NCI-H1930 (cell line): ENCODE measurements at places on chromosomes 1 and 21.

- no peak for DNase-seq
Observed at GRCh38 chr1:163673759-163674151, 352.0 kb downstream of the NUF2 start.

- no peak for DNase-seq
Observed at GRCh38 chr1:210899676-210900075, 234.3 kb downstream of the KCNH1 start.

DNA sequence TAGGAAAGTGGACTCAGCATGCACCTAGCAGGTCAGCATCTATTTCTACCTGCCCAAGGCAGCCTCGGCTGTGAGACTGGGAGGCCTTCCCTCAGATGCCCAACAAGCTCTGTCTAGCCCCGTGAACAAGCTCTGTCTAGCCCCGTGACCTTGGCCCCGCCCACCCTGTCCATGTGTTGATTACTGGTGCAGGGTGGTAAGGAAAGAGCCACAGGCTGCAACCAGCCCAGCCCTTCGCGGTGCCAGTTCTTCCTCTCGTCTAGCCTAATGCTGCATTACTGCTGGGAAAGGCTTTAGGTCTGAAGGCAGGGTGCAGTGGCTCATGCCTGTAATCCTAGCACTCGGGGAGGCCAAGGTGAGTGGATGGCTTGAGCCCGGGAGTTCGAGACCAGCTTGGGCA lies 2.2 kb downstream of the GPR153 start:
- DNase-seq = no peak

- no peak for DNase-seq
Observed at GRCh38 chr1:229372251-229372650, 29.4 kb upstream of the CCSAP start.

GRCh38 chr1:180112091-180112490 lies 42.6 kb upstream of the QSOX1 start:
- no peak for DNase-seq

GRCh38 chr1:98906809-98907208 lies 97.9 kb downstream of the PLPPR5 start:
- no peak for DNase-seq

- DNase-seq = no peak
Observed at GRCh38 chr1:3369446-3370076, 84.9 kb upstream of the ARHGEF16 start.

- no peak for DNase-seq
Observed at GRCh38 chr1:42639116-42639515, 19.1 kb upstream of the PPIH start.

DNA sequence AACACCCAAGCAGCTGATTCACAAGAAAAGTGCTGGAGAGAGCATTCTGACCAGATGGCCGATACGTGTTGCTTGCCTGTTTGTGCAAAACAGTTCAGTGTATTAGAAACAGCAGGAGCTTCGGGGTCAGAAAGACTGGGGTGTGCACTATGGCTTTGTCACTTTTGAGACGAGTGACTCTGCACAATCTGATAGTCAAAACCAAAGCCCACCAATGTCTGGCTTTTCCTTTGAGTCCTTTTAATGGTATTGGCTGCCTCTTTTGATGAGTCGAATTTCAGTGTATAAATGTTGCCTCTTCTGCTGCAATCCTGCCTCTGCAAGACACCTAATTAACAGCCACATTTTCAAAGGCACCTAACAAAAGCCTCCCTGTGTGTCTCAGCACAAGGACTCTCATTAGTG lies 444.6 kb downstream of the AJAP1 start:
- DNase-seq = peak; percentile 39

- DNase-seq = no peak
Observed at GRCh38 chr1:145891143-145891542, 5.5 kb upstream of the ANKRD35 start.

GRCh38 chr1:98556521-98557158 lies 104.9 kb upstream of the SNX7 start:
- peak; percentile 1 for DNase-seq

DNA sequence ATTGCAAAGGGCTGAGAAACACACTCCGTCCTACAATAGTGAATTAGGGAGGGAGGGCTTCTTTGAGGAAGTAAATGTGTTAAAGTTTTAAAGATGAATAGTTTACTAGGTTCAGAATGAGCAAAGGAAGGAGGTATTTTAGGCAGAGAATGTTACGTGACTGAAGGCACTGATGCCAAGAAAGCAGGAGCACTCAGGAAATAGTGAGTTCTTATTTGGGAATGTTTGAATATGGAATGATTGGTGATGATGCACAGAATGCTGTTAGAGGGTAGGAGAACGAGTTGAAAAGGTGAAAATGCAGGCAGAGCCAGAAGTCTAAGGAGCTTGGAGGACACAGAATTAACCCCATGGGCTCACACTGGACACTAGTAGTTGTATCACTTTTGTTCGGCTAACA lies 108.0 kb downstream of the NRIP1 start:
- DNase-seq = no peak

- DNase-seq = no peak
Observed at GRCh38 chr1:53340660-53341520, 13.0 kb upstream of the LRP8 start.

DNA sequence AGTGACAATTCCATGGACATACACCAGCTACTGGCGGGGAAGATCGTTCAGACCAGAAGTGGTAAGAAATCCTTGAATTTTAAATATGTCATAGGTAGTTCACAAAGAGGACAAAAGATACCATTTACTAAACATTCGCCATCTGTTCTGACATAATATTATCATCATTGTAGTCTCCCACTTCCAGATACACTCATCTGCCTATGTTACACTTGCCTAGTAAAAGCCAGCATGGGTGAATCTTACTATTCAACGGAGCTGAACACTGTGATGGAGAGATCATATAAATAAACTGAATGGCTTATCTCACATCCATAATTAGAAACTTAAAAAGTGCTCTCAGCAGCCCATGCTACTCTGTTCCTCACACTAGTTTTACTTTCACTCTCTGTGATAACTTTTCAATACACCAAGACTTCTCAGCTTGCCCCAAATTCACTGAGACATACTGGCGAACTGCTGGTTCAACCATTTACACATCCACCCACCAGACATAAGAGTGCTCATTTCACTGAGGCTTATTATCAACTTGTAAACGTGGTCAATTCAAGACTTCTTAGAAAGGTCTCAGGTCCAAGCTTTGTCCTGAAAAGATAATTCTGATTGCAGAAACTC lies 463 bp upstream of the PRRC2C start:
- no peak for DNase-seq

- no peak for DNase-seq
Observed at GRCh38 chr1:9841460-9841859, 17.7 kb upstream of the CLSTN1 start.

DNA sequence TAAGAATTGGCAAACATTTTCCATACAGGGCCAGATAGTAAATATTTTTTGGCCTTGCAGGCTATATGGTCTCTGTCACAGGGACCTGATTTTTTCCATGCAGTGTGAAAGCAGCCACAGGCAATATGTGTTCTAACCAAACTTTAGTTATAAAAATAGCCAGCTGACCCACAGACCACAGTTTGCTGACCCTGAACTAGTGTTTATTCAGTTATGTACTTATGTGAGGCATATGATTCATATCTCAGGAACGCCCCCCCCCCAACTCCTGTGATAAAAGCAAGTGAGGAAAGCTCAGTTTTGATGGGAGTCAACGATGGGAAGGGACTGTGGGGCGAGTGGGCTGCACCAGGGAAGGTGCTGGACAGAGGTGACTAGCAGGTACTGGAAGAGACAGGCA lies 80.1 kb downstream of the HMGB4 start:
- no peak for DNase-seq

DNA sequence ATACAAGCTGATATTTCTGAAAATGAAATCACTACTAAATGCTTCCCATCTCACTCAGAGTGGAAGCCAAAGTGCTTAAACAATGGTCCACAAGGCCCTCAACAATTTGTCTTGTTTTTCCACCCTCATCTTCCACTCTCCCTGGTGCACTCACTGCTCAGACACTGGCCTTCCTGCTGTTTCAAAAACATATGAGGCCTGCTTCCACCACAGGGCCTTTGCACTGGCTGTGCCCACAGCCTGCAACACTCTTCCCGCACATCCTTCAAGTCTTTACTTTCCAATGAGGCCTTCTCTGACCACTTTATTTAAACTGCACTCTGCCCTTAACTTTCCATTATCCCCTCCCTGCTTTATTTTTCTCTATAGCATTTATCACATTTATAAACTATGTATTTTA lies 53.8 kb downstream of the SYNJ1 start:
- no peak for DNase-seq

GRCh38 chr1:231847612-231848397 lies 221.2 kb downstream of the DISC1 start:
- DNase-seq = no peak

- DNase-seq = no peak
Observed at GRCh38 chr21:15676935-15677334, 52.8 kb upstream of the USP25 start.

- peak; percentile 68 for DNase-seq
Observed at GRCh38 chr1:203273206-203273868, 32.0 kb upstream of the BTG2 start.

GRCh38 chr1:153538315-153538821 lies 2.4 kb downstream of the S100A5 start:
- no peak for DNase-seq

DNA sequence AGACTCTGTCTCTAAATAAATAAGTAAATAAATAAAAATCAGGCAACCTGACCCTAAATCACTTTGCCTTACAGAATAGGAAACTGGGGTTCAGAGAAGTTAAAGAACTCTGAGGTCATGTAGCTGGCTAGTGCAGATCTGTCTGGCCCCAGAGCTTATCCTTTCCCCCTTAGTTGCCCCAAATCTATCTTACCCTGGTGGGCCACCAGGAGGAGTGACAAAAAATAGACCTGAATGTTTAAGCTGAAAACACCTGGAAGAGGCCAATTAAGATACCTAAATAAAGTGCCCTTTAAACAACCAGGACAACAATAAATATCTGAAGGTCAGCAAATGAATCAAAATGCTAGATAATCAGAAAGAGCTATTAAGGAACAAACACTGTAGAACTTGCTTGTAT lies 59.7 kb downstream of the TEX35 start:
- no peak for DNase-seq

GRCh38 chr1:114100148-114100547 lies 53.5 kb downstream of the SYT6 start:
- no peak for DNase-seq

- no peak for DNase-seq
Observed at GRCh38 chr1:150621497-150622302, 7.7 kb downstream of the ENSA start.

DNA sequence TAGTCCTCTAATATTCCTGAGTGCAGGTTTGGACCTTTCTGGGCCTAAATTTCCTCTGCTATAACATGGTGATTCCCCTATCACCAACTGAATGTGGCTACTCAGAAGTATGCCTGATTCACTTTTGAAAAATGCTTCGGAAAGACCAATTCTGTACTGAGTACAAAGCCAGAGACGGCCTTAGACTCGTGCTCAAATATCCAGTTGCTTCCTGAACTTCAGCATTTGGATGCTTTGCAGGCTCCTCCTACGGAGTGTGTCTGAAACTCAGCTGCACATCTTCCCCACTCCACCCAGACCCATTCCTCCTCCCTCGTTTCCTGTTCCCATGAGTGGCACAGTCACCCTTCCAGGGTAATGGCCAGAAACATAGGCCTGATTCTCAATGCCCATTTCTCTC lies 98.4 kb upstream of the GADD45A start:
- no peak for DNase-seq

DNA sequence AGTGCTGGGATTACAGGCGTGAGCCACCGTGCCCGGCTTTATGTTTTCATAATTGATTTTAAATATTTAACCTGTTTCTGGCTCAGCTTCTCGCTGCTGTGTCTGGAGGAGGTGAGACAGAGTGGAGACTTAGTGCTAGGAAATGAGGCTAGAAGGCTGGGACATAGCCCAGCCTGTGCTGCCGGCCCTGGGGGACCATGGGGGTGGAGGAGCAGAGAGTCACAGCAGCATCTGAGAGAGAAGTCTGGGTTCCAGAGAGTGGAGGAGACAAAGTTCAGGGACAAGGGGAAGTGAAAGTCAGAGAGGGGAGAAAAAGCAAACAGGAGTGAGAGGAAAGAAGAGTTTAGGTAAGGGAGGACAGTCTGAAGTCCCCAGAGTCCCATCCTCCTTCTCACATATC lies 71.9 kb downstream of the LHX9 start:
- DNase-seq = no peak

DNA sequence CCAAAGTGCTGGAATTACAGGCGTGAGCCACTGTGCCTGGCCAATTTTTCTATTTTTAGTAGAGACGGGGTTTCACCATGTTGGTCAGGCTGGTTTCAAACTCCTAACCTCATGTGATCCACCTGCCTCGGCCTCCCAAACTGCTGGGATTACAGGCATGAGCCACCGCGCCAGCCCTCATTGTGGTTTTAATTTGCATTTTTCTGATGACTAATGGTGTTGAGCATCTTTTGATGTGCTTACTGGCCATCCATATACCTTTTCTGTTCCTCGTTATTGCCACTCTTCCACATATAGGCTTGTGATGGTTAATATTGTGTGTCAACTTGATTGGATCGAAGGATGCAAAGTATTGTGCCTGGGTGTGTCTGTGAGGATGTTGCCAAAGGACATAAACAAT lies 17.4 kb upstream of the ENAH start:
- DNase-seq = no peak

- no peak for DNase-seq
Observed at GRCh38 chr1:14323568-14324247, 274.8 kb upstream of the KAZN start.

- DNase-seq = no peak
Observed at GRCh38 chr1:47926461-47926999, 70.7 kb downstream of the TRABD2B start.

DNA sequence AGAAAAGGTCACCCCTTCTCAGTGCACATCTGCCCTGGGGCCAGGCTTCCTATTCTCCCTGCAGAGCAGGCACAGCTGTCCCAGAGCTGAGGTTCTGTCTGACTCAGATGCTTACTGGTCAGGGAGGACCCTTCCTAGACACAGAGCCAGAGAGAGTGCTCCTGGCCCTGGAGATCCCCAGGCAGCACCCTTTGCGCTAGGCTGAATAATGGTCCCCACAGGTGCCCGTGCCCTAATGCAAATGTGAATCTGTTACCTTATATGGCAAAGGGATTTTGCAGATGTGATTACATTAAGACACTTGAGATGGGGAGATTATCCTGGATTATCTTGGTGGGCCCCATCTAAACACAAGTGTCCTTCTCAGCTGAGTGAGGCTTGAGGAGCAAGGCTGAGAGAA lies 2.6 kb upstream of the TNNI1 start:
- no peak for DNase-seq

DNA sequence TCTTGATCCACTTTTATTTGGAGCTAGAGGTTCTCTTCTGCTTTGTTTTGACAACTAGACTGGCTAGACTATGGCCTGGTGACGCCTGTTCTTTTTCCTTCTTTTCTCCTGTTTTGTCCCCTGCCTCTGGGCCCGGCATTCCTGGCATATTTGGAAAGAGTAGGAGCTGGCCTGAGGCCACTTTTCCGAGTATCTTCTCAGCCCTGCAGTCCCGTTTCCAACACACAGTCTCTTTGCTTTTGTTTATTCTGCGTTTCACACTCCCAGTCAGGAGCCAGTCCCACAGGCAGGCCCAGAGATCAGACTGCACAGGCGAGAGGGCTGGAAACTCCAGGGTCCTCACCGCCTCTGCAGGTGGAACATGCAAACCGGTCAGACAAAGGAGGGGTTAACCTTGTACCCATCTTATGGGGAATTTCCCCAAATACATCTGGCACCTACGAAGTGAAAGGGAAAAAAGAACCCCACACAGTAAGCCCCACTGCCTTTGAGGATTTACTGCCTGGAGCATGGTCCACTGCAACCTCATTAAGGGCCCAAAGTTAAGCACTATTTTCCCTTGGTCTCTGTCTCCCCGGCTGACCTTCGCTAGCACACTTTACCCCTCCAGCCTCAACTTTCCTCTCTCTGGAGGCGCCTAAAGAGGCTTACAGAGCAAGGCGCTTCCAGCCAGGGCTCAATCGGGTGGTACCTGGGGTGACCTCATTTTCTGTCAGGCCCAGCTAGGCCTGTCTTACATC lies 141.1 kb downstream of the TOMM20 start:
- no peak for DNase-seq
